ENCODE measurements at places on chromosomes 12 and 14.

- DNase-seq = no peak
Observed at GRCh38 chr12:63052696-63053095, 98.3 kb downstream of the AVPR1A start.

DNA sequence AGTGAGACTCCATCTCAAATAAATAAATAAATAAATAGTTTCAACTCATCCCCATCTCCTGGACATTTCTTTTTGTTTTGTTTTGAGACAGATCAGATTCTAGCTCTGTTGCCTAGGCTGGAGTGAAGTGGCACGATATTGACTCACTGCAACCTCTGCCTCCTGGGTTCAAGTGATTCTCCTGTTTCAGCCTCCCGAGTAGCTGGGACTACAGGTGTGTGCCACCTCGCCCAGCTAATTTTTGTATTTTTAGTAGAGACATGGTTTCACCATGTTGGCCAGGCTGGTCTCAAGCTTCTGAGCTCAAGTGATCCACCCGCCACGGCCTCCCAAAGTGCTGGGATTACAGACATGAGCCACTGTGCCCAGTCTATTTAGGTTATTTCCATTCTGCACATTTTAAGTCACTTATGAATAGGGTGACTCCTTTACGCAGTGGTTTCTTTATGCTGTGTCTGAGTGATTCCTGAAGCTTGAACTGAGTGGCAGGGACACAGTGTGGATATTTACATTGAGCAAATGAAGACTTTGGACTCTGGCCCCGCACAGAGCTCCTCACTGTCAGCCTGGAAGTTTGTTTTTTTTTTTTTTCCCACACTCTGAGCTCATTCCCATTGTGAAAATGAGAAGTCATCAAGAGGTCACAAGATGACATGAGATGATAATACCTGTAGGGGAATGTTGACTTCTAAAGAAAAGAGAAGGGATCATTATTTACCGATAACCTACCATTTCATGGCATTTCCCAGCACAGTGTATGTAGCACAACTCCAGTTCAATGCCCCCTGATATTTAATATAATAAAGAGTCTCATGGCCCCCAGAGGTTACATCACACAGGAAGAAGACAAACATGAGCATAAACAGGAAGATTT, 72.6 kb downstream of the TBX3 start:
- no peak for DNase-seq

DNA sequence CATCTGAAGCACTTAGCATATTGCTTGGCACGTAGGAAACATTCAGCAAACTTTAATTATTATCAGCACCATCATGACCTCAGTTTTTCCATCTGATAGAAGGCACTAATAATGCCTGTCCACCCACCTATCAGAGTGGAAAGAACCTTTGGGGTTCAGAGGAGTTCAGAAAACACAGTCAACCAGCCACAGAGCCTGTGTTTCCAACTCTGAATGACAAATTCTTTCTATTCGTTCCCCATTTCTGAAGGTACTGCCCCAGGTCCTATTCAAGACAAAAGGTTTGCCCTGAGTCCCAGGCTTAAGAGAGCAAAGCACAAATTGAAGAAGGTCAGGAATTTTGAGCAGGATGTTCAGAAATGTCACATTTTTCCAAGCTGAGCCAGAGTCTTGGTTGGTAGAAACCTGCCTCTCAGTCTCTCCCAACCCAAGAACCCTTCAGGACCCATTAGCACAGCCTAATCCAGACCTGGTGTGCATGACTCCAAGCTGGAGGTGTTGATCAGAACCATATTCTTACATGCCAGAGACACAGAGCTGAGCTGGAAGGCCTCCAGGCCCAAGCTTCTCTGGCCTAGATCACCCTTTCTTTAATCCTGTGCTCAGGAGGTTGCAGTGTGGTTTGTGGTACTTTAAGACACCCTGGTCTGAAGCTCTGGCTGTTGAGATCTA, 114.4 kb downstream of the TBX5 start:
- DNase-seq = no peak

DNA sequence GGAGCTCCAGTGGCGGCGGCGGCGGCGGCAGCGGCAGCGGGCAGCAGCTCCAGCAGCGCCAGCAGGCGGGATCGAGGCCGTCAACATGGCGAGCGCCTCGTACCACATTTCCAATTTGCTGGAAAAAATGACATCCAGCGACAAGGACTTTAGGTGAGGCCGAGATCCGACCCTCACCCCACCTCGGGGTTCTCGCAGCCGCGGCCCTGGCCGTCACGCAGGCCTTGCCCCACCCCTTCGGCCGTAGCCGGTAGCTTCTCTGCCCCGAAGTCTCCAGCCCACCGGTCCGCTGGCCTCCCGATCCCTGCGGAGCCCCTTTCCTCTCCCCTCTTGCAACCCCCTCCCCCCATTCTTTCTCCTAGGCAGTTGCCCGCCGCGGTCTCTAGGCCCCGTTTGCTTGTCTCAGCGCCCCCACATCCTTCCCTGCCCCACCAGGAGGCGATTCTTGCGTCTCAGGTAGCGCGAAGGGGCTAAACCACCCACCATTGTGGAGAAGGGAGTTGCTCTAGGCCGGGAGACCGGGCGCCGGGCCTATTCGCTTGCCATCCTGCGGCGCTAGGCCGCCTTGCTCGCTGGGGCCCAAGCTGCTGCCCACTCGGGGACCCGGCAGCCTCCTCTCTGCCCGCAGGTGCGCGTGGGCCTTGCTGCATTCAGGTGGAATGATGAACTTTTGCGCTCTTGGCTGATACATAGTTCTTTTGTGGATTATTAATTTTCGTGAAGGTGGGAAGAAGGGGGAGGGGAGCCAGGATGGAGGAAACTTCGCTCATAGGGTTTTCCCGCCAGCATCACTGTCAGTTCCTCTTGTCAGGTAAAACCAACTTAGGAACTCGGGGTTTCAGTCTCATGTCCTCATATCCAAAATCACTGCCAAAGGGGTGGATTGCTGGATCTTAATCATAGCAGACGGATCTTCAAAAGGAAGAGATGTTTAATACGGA, 745 bp downstream of the CAND1 start:
- DNase-seq = peak; percentile 60

DNA sequence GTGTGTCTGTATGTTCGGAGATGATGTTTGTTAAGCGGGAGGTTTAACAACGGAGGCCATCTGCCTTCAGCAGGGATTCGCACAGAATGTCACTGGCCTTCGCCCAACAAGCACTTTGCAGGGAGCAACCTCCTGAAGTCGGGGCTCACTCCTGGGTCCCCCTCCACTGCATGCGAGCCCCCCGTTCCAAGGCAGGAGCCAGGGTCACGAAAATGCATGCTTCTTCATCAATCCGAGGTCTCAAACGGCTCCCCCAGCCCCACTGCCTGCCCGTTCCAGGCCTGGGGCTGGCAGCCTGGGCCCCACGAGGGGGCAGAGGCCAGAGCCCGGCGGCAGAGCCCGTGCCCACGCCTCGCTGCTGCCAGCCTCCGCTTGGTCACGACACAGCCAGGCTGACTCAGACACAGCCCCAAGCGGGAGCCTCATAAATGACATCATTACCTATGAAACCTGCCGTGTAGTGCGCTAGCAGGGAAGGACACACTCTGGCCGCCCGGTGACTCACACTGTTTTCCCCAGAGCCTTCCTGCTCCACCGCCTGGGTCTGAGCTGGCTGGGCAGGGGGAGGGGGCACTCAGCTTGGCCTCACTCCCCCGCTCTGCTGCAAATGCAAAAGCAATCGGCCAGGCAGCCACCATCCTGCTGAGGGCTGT, 169.5 kb upstream of the RTL1 start:
- peak; percentile 98 for DNase-seq

- no peak for DNase-seq
Observed at GRCh38 chr12:93315907-93316622, 61.7 kb upstream of the NUDT4 start.

DNA sequence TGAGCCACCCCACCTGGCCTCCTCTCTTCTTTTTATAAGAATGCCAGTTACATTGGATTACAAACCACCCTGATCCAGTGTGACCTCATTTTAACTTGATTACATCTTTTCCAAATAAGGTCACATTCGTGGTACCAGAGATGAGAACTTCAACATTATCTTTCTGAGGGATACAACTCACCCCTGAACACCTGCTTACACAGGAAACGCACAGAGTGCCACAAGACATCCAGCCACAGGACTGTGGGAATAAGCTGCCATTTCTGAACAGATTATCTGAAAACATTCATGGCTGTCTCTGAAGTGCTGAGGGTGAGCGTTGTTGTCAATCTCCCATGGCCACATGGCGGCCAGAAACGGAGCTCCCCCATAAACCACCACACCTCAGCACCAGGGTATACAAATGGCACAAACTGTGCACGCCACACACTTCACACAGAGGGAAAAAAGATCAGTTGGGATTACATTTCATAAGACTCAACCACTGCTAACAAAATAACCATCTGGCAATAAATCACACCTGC, 23.7 kb downstream of the FOXN3 start:
- no peak for DNase-seq

- DNase-seq = no peak
Observed at GRCh38 chr12:30268041-30268440, 427.6 kb downstream of the IPO8 start.

DNA sequence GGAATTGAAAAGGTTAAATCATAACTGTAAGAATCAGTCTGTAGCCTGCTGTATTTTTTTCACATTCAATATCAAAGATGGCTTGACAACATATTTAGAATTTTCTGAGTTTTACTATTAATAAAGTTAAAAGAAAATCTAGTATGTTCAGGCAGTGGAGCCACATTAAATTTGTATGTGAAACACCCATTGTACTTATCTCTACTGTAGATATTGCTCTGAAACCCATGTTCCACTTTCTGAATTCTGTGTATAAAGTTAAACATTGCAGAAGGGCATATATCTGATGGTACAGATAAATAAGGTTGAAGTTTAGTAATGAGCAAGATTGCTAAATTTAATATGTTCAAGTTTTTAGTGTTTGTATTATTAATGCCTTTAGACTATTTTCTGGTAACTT, 172.7 kb downstream of the FOXA1 start:
- no peak for DNase-seq

GRCh38 chr14:68637106-68638021, 155.5 kb downstream of the ZFP36L1 start:
- DNase-seq = no peak

DNA sequence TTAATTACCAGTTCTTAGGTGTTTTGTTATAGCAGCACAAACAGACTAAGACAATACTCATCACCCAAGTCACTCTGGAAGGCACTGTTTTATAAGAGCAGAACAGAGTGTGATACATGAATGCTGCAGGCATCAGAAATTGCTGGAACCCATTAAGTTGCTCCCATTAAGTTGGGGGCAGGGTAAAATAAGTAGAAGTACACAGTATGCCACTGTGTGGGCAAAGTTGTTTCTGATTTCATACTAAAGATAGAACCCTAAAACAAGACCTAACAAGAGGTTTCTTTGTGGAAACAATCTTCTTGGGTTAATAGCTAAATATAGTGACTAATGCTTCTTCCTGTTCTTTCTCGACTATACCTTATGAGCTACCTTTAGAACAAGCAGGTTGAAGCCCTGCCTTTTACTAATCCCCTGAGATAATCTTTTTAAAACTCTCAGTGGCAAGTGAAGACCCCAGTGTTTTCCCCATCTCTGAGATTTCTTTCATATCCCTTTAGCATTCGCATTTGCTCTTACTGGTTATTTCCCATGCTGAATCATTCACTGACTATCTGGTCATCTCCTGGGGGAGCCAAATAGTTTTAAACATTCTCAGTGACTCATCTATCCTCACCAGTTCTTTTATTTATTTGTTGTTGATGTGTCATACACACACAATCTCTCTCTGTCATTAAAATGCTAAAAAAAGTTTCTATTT, 52.3 kb downstream of the SOCS2 start:
- no peak for DNase-seq

DNA sequence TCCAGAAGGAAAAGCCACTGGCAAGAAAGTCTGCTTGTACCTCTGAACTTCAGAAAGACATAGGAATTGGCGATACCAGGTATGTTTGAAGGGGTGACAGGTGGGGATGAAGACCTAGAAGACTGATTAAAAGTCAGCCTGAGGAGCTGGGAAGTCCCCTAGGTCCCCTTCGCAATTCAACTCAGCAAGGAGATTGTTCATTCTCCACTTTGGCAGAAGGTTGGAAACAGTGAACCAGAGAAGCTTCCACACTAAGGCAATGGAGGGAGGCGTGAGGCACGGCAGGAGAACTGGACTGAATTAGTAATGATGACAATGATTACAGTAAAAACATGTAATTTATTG, 240.3 kb upstream of the TMPO start:
- DNase-seq = no peak

GRCh38 chr12:110841007-110841406, 5.8 kb upstream of the CCDC63 start:
- DNase-seq = no peak

- DNase-seq = peak; percentile 89
Observed at GRCh38 chr14:52313903-52314594, at the start of gene PTGER2. Gene PTGER2 (plus strand): TSS chr14:52314312. CDS start chr14:52314549, 237 bp downstream.

DNA sequence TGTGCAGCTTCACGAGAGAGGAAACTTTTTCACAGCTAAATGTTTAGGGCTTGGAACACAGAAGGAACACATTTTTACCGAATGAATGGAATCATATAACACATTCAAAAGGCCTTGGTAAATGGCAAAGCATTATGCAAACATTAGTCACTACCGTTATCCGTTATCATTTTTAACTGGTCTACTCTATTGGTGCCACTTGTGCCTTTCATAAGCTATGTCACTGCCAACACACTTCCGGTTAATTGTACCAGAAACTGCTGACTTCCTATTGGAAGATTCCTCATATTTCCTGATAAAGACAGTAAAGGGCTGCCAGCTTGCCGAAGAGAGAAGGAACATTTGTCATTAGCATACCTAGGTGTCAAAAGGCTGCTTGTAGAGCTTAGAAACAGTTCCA, 169.2 kb downstream of the APAF1 start:
- no peak for DNase-seq

GRCh38 chr12:89703768-89704167, 4.9 kb downstream of the ATP2B1 start:
- DNase-seq = no peak

- DNase-seq = peak; percentile 40
Observed at GRCh38 chr14:78157494-78158437, 12.4 kb upstream of the NRXN3 start.

GRCh38 chr14:33792720-33793368, 158.0 kb downstream of the EGLN3 start:
- peak; percentile 67 for DNase-seq

- no peak for DNase-seq
Observed at GRCh38 chr12:54356951-54357356, 7.3 kb downstream of the GPR84 start.

DNA sequence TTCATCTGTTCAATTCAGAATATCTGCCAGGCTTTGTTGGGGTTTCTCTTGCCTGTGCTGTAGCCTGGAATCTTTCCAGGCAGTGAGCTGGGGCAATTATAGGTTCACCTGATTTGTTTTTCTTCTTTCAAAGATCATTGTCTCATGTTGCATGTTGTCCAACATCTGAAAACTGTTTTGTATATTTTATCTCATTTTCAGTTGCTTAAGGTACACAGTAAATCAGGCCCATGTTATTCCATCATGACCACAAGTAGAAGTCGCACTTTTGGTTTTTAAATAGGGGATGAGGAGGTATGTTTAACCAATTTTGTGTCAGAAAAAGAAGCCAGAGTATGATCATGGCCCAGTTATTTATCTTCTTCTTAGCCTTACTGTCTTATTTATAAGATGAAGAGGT, 24.9 kb upstream of the FUT8 start:
- no peak for DNase-seq

- DNase-seq = no peak
Observed at GRCh38 chr14:45970621-45971020, 681.0 kb downstream of the RPL10L start.

GRCh38 chr12:54052438-54053002, 1.1 kb upstream of the HOXC4 start:
- DNase-seq = no peak
